HFFc6 (cell line): ENCODE measurements at places on chromosomes 5 and 9.

DNA sequence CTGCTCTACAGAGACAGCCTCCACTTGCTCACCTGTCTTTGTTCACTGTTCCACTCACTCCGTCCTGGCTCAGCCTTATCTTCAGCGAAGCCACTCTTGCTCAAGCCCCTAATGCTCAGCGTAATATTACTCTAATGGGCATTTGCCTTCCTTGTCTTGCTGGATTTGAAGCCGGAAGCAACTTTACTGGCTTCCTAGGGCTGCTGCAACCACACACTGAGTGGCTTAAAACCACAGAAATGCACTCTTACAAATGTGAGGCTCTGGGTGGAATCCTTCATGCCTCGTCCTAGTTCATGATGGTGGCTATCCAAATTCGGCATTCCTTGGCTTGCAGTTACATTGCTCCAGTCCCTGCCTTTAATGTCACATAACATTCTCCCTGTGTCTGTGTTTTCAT, 85.5 kb upstream of the MARCHF11 start:
- no peak overlapping the region for H3K27ac ChIP-seq
- no peak overlapping the region for H3K4me3 ChIP-seq
- peaks cover 1% of the 10 kb centered on the region; the same call in 1 of the 2 replicates for H3K27me3 ChIP-seq
- no peaks in the 10 kb centered on the region for H3K4me1 ChIP-seq
- DNase-seq, result no peak

GRCh38 chr9:6655036-6655435, 9.5 kb upstream of the GLDC start:
- H3K36me3 ChIP-seq, result no peaks in the 10 kb centered on the region
- DNase-seq, result no peak
- peaks cover 26% of the 10 kb centered on the region for H3K27me3 ChIP-seq
- H3K27ac ChIP-seq, result no peak overlapping the region
- H3K4me3 ChIP-seq, result no peak overlapping the region

- no peaks in the 10 kb centered on the region for H3K36me3 ChIP-seq
- H3K27ac ChIP-seq, result no peak overlapping the region
- no peak overlapping the region for H3K4me3 ChIP-seq
Measured at GRCh38 chr5:116652903-116653302, 78.3 kb upstream of the SEMA6A start.

DNA sequence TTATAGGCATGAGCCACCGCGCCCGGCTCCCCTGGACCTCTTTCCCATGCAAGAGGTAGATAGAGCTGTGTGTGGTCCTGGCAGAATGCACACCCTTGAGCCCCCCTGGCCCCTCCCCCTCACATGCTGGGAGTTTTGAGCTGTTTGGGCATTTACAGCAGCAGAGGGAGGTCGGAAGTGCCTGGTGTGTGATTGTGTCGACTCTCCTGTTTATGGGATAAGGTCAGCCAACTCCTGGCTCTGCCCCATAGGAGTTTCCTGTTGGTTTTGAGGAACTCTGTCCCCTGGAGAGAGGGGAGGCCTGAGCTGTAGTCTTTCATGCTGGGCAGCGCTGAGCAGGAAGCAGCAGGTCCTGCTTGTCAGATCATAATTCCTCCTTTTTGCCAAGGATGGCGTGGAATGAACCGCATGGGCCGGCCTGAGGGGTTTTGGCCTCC, 6.0 kb downstream of the LRRC8A start:
- H3K27me3 ChIP-seq, result no peaks in the 10 kb centered on the region; the same call in 1 of the 2 replicates
- peak overlapping the region; percentile 16; the same call in 1 of the 2 replicates for H3K27ac ChIP-seq
- H3K4me1 ChIP-seq, result peaks cover 71% of the 10 kb centered on the region
- no peak for DNase-seq
- peaks cover 35% of the 10 kb centered on the region for H3K36me3 ChIP-seq

GRCh38 chr9:124045076-124045829, 33.7 kb downstream of the LHX2 start:
- no peaks in the 10 kb centered on the region for H3K36me3 ChIP-seq
- no peak overlapping the region for H3K27ac ChIP-seq
- peaks cover 49% of the 10 kb centered on the region for H3K27me3 ChIP-seq
- H3K4me3 ChIP-seq, result no peak overlapping the region; the same call in 1 of the 2 replicates
- H3K4me1 ChIP-seq, result peaks cover 11% of the 10 kb centered on the region

- no peaks in the 10 kb centered on the region for H3K36me3 ChIP-seq
- H3K4me3 ChIP-seq, result no peak overlapping the region
- H3K4me1 ChIP-seq, result no peaks in the 10 kb centered on the region
- H3K27me3 ChIP-seq, result no peaks in the 10 kb centered on the region
- no peak for DNase-seq
Measured at GRCh38 chr5:156888520-156888919, 38.4 kb downstream of the PPP1R2B start.

GRCh38 chr5:58261605-58262004, 198.3 kb downstream of the PLK2 start:
- DNase-seq, result peak; percentile 61
- H3K27me3 ChIP-seq, result peaks cover 5% of the 10 kb centered on the region
- peak overlapping the region; percentile 70 for H3K4me3 ChIP-seq
- peak overlapping the region; percentile 89 for H3K27ac ChIP-seq
- peaks cover 64% of the 10 kb centered on the region for H3K4me1 ChIP-seq

GRCh38 chr5:174951151-174951780, 226.9 kb downstream of the MSX2 start:
- no peak overlapping the region for H3K4me3 ChIP-seq
- H3K27ac ChIP-seq, result no peak overlapping the region
- no peaks in the 10 kb centered on the region for H3K27me3 ChIP-seq
- H3K4me1 ChIP-seq, result no peaks in the 10 kb centered on the region

- H3K27me3 ChIP-seq, result no peaks in the 10 kb centered on the region
- no peak overlapping the region for H3K4me3 ChIP-seq
- peaks cover under 1% of the 10 kb centered on the region; the same call in 1 of the 2 replicates for H3K36me3 ChIP-seq
- no peaks in the 10 kb centered on the region for H3K4me1 ChIP-seq
- no peak for DNase-seq
Measured at GRCh38 chr9:9612270-9612669, 1000.5 kb downstream of the PTPRD start.

DNA sequence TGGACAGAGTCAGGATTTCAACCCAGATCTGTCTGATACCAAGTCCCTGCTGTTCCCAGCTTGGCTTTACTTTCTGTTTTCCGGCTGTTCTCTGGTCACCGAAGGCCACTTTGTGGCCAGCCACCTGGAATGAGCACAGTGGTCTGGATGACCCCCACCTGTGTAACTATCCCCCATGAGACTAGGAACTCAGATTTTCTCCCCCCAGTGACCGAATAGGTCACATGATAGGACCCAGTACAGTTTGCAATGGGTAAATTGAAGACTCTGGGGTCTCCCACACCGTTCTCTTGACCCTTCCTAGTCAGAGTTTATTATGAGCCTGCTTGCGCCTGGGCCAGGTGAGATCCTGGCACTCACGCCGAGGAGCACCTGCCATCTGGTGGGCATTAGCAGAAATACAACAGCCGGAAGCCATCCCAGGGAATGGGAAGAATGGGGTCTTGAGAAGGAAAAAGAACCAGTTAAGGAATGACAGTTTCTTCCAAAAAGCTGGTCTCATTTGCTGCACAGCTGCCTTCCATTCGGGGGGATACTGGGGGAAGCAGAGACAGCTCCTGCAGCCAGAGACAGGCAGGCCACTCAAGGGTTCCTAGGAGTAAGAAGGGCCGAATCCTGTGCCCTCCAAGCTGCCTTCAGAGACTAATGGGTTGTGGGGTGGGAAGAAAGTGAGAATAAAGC, 7.1 kb downstream of the PHYHD1 start:
- no peak overlapping the region for H3K4me3 ChIP-seq
- H3K4me1 ChIP-seq, result peaks cover 7% of the 10 kb centered on the region
- DNase-seq, result no peak
- no peaks in the 10 kb centered on the region for H3K36me3 ChIP-seq
- H3K27ac ChIP-seq, result peak overlapping the region; percentile 51

- DNase-seq, result no peak
- no peak overlapping the region for H3K27ac ChIP-seq
- H3K36me3 ChIP-seq, result 0 out of 2 replicates have a peak, but pooled peaks cover 6% of the 10 kb centered on the region
- H3K27me3 ChIP-seq, result no peaks in the 10 kb centered on the region
Measured at GRCh38 chr5:108367679-108368334, 14.1 kb downstream of the FBXL17 start.

GRCh38 chr9:137376386-137376785, 46.6 kb downstream of the EXD3 start:
- H3K4me1 ChIP-seq, result no peaks in the 10 kb centered on the region
- H3K27ac ChIP-seq, result no peak overlapping the region

GRCh38 chr9:132068605-132069004, 11.1 kb downstream of the MED27 start:
- H3K27ac ChIP-seq, result peak overlapping the region; percentile 85
- no peaks in the 10 kb centered on the region for H3K27me3 ChIP-seq
- peak overlapping the region; percentile 63 for H3K4me3 ChIP-seq
- peaks cover 52% of the 10 kb centered on the region for H3K36me3 ChIP-seq

GRCh38 chr9:118940473-118940872, 428.8 kb downstream of the BRINP1 start:
- H3K4me3 ChIP-seq, result no peak overlapping the region
- no peak overlapping the region for H3K27ac ChIP-seq
- no peaks in the 10 kb centered on the region; the same call in 1 of the 2 replicates for H3K27me3 ChIP-seq
- no peaks in the 10 kb centered on the region for H3K36me3 ChIP-seq

- H3K27me3 ChIP-seq, result peaks cover 5% of the 10 kb centered on the region
- H3K27ac ChIP-seq, result no peak overlapping the region
- H3K4me3 ChIP-seq, result peak overlapping the region; percentile 31; the same call in 1 of the 2 replicates
- peaks cover 39% of the 10 kb centered on the region for H3K4me1 ChIP-seq
- DNase-seq, result no peak
- H3K36me3 ChIP-seq, result no peaks in the 10 kb centered on the region
Measured at GRCh38 chr9:96858670-96859069, 4.4 kb upstream of the ZNF782 start.

DNA sequence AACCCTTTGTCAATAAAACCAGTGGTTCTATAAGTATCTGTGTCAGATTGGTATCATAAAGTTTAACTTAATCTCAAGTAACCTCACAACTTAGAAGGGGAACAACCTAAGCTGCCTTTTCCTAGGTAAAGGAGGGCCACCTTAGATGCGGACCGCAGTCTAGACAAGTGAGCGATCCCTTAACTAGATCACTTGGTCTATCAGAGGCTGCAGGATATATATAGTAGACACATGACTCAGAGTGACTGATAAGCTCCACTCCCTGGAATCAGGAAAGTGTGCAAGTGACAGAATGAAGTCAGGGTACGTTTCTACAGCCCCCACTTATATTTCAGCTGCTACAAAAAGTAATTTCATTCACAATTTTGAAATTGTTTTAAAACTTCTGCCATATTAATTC, 7.4 kb downstream of the REEP5 start:
- H3K27me3 ChIP-seq, result peaks cover 2% of the 10 kb centered on the region
- no peak overlapping the region for H3K4me3 ChIP-seq
